ENCODE measurements at places on chromosomes 7 and 10. TPM values are rescaled to one million over a fixed set of nuclear protein-coding genes. Genes with fewer than 3 reads are reported as not detected.
A peak's percentile ranks its signal among the peaks of the same experiment; 100 is the strongest.

The UPK3B gene
- 1.3 TPM for total RNA-seq

The PPP1R17 gene
- not detected for total RNA-seq

The POLR2J2 gene
- 11.4 TPM for total RNA-seq

The OR2A42 gene
- not detected for total RNA-seq

GRCh38 chr7:22043367-22043766 lies 97.7 kb upstream of the CDCA7L start:
- no peak for DNase-seq

GRCh38 chr7:133539016-133539415 lies 286.1 kb downstream of the EXOC4 start:
- no peak for DNase-seq

GRCh38 chr10:35377050-35377728 lies 40.9 kb downstream of the CCNY start:
- no peak for DNase-seq

DNA sequence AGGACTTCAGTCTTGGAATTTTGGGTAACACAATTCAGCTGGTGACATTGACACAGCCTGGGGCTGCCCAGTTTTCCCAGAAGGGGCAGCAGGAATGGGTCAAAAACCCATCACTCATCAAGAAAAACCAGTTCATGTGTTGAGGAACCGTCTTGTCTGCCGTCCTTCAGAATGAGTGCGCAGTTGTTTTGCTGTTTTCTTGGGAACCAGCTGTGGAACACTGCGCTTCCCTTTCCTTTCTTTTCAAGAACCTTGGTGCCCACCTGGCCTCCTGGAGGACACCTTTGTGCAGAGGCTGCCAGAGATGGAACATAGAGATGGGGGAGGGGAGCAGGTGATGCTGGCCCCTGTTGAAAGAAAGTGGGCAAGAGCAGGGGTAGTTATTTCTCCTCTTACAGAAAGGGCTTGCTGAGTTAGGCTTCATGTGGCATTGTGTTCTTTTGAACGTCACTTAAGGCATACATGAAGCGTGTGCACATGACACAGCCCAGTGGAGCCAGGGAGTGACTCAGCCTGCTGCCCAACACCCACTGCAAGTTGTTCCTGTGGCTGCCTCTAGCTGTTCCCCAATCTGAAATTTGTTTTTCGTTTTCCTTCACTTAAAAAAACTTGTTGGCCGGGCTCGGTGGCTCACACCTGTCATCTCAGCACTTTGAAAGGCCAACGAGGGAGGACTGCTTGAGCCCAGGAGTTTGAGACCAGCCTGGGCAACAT lies 87.4 kb upstream of the TNS3 start:
- peak; percentile 90 for DNase-seq

GRCh38 chr7:151351967-151352366 lies 10.4 kb downstream of the NUB1 start:
- DNase-seq = no peak

DNA sequence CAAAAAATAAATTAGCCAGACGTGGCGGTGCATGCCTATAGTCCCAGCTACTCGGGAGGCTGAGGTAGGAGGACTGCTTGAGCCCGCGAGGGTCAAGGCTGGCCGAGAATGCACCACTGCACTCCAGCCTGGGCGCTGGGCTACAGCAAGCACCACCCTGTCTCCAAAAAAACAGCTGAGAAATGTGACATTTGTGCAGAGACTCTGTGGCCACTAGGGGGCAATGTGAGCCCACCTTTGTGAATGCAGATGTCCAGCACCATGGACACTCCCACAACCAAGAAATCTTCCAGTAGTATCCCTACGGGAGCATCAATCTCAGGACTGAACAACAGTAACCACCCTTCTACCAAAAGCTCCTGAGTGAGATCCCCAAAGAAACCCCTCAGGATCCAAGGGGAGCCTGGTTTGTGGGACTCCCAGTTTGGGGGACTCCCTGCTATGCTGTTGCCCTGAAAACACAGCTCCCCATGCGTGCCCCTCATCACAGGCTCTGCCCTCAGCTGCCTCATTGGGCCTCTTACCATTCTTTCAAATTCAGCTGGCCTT lies 6.2 kb upstream of the AHCYL2 start:
- no peak for DNase-seq

DNA sequence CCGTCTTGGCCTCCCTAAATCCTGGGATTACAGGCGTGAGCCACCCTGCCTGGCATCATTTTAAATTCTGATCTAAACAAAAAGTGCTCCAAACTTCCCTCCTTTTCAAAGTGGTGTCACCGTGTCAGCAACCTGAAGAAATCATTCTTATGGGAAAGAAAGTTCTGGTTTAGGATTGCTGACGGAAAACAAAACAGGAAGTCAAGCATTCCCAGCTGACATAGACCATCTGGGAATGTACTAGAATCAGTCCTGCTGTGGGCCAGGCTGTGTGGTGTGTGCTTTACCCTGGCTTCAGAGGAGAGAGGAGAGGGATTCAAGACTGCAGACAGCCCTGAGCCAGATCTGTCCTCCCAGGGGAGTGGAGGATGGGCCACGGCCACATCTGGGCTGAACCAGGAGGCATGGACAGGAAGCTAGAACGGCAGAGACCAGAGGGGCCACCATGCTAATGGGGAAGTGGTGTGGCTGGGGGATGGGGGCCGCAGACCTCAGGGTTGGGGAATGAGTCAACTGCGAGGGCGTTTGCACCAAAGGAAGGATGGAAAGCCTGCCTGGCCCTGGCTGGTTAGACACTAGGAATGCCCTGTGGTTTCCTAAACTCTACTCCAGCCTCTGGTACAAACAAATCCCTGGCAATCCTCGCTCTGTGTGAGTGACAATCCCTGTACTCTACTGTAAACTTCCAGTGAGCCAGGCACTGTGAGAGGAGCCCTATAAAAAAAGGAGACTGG lies 16.7 kb upstream of the CLIP2 start:
- DNase-seq = peak; percentile 97

DNA sequence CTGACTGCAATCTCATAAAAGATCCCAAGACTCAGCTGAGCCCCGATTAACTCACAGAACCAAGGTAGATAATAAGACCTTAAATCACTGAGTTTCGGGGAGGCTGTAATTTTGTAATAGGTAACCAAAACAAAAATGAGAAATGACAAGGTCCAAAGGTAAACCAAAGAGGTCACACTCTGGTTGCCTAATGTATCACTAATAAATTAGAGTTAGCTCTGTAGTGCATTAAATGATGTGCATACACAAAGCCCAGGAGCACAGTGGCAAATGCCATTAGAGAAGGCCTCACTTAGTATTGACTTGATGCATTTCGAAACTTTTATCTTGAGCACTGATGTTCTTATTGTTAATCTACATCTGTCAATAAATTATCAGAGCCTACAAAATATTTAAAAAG lies 237.7 kb upstream of the CCDC6 start:
- DNase-seq = no peak

DNA sequence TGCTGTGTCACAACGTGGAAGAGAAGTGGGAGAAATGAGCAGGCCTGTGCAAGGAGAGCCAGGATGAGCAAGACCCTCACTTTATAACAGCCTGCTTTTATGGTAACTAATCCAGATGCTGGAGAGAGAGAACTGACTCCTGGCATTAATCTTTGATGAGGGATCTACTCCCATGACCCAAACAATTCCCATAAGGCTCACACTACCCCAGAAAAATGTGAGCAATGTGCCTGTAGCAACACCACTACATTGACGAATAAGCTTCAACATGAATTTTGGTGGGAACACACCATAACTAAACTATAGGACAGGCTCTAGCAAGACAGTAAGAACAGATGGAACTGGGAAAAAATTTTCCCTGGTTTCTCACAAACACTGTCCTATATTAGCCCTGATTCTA lies 173.6 kb upstream of the PRSS58 start:
- DNase-seq = no peak
